ENCODE measurements at places on chromosomes 7 and 10. TPM values are rescaled to one million over a fixed set of nuclear protein-coding genes. Genes with fewer than 3 reads are reported as not detected.

Gene STEAP2
- total RNA-seq: not detected

Gene PAPSS2
- total RNA-seq: 0.13 TPM

Gene SSC4D
- total RNA-seq: not detected

Gene SPACDR
- 4.0 TPM for total RNA-seq

Gene PNLIPRP1
- not detected for total RNA-seq

Gene OGA
- 142 TPM for total RNA-seq

Gene MAGI2
- 0.13 TPM for total RNA-seq

Gene HMX3
- total RNA-seq: not detected

Gene C10orf143
- total RNA-seq: 2.5 TPM
